ENCODE measurements at places on chromosomes 2 and 18. TPM values are rescaled to one million over a fixed set of nuclear protein-coding genes. Genes with fewer than 3 reads are reported as not detected.

SLC1A4 gene
- 24.9 TPM for total RNA-seq

ASB18 gene
- total RNA-seq, result not detected

SERPINB12 gene
- total RNA-seq, result not detected

IGFBP2 gene
- total RNA-seq, result 5.9 TPM

CBLN2 gene
- total RNA-seq, result not detected

ITGB6 gene
- total RNA-seq, result not detected

LBX2 gene
- total RNA-seq, result 0.51 TPM

BOK gene
- 0.06 TPM for total RNA-seq

TRIM54 gene
- total RNA-seq, result 0.30 TPM

CYP27C1 gene
- 0.08 TPM for total RNA-seq

VAMP5 gene
- 25.7 TPM for total RNA-seq

REG3G gene
- total RNA-seq, result not detected

HRH4 gene
- total RNA-seq, result not detected

G6PC2 gene
- not detected for total RNA-seq

NETO1 gene
- total RNA-seq, result not detected

SNRPD1 gene
- 187 TPM for total RNA-seq

PPM1G gene
- 181 TPM for total RNA-seq

APOB gene
- total RNA-seq, result not detected

PASK gene
- 73.8 TPM for total RNA-seq

SPRED2 gene
- 4.9 TPM for total RNA-seq

MAP4K3 gene
- total RNA-seq, result 8.3 TPM

CD8B gene
- total RNA-seq, result 250 TPM

UGT1A8 gene
- total RNA-seq, result not detected

IL1B gene
- total RNA-seq, result not detected

GLB1L gene
- total RNA-seq, result 4.2 TPM

CNDP1 gene
- not detected for total RNA-seq

CNGA3 gene
- total RNA-seq, result not detected

PRSS56 gene
- total RNA-seq, result not detected

DYNC1I2 gene
- 47.3 TPM for total RNA-seq

PROKR1 gene
- total RNA-seq, result 0.13 TPM

TNS1 gene
- total RNA-seq, result 0.61 TPM

CAPN14 gene
- total RNA-seq, result 0.30 TPM

STARD6 gene
- 0.23 TPM for total RNA-seq
